Uterine smooth muscle cell (primary cell): ENCODE measurements at places on chromosomes 11 and 22. TPM values are rescaled to one million over a fixed set of nuclear protein-coding genes. Genes with fewer than 3 reads are reported as not detected.

The SLC1A2 gene
- 6.2 and 7.7 TPM in 2 replicates for total RNA-seq

The C11orf16 gene
- not detected in 2 replicates for total RNA-seq

The OR8A1 gene
- total RNA-seq = not detected in 2 replicates

The GAB4 gene
- total RNA-seq = not detected in 2 replicates

The XKR3 gene
- total RNA-seq = not detected in 2 replicates

The DDTL gene
- total RNA-seq = 0.44 and 0.87 TPM in 2 replicates

The PIH1D2 gene
- 0.87 and 2.2 TPM in 2 replicates for total RNA-seq

The TNKS1BP1 gene
- total RNA-seq = 90.4 and 93.2 TPM in 2 replicates

The NRGN gene
- total RNA-seq = 0.37 and 1.5 TPM in 2 replicates
